ENCODE measurements at places on chromosomes 6 and 20. TPM values are rescaled to one million over a fixed set of nuclear protein-coding genes. Genes with fewer than 3 reads are reported as not detected.

The RIPOR2 gene
- 55.5 TPM for total RNA-seq

The RRAGD gene
- total RNA-seq, result 7.8 TPM

The KCNK5 gene
- 18.6 TPM for total RNA-seq

The PACRG gene
- total RNA-seq, result 5.7 TPM

The RAET1L gene
- not detected for total RNA-seq

The SIRPG gene
- under 0.01 TPM for total RNA-seq

The TRIM10 gene
- under 0.01 TPM for total RNA-seq

The CRISP2 gene
- under 0.01 TPM for total RNA-seq

The EEF1E1 gene
- 12.7 TPM for total RNA-seq

The SPINT3 gene
- total RNA-seq, result not detected

The GSTA2 gene
- total RNA-seq, result not detected

The CST2 gene
- not detected for total RNA-seq

- no peak for DNase-seq
These were observed 70.0 kb upstream of the TOP1 start for GRCh38 chr20:40958598-40958997.

- DNase-seq, result no peak
These were observed 86.9 kb downstream of the QKI start for GRCh38 chr6:163501439-163501838.

- no peak for DNase-seq
These were observed 8.2 kb upstream of the NTSR1 start for GRCh38 chr20:62700261-62700930.

DNA sequence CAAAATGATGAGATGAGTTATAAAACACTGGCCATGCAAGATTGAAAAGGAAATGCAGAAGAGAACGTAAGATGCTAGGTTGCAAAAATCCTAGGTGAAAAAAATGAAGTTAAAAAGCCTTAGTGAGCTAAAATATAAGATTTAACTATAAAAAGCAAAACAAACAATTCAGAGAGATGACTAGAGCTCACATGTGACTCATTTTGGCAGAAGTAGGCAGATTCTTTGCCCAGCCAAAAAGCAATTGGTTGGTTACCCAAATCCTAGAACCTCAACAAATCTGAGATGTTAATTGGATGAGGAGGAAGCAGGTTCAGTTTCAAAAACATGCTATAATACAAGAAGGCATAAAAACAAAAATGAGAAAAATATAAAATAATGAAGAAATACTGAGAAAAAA lies 249.1 kb downstream of the OGFRL1 start:
- DNase-seq, result no peak

- no peak for DNase-seq
These were observed 7.0 kb downstream of the CPXM1 start for GRCh38 chr20:2793471-2793870.

- no peak for DNase-seq
These were observed 5.3 kb downstream of the SS18L1 start for GRCh38 chr20:62148908-62149314.

- DNase-seq, result no peak
These were observed 223.6 kb downstream of the TTLL2 start for GRCh38 chr6:167548451-167548850.

DNA sequence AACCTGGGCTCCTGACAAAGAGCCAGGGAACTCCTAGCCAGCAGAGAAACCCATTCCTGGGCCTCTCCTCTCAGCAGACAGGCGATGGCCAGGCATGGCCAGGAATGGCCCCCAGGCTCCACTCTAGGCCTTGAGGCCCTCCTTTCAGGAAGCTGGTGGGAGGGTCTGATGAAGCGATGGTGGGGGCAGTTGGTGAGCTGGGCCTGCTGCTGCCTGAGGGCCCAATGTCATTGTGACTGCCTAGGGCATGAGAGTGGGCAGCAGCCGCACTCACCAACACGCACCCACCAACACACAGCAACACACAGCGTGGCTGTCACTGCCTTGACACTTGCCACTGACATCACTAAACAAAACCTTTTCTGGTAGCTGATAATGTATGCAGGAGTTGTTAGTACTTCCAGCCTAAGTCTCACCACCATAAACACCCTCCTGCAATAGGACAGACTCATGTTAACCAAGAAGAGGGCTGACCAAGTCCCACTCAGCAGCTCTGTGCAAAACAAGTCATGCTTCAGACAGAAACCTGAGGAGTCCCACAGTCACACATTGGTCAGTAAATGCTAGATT lies 69.3 kb downstream of the ABHD12 start:
- no peak for DNase-seq

- DNase-seq, result no peak
These were observed 28.4 kb upstream of the FRMD1 start for GRCh38 chr6:168107191-168107983.

DNA sequence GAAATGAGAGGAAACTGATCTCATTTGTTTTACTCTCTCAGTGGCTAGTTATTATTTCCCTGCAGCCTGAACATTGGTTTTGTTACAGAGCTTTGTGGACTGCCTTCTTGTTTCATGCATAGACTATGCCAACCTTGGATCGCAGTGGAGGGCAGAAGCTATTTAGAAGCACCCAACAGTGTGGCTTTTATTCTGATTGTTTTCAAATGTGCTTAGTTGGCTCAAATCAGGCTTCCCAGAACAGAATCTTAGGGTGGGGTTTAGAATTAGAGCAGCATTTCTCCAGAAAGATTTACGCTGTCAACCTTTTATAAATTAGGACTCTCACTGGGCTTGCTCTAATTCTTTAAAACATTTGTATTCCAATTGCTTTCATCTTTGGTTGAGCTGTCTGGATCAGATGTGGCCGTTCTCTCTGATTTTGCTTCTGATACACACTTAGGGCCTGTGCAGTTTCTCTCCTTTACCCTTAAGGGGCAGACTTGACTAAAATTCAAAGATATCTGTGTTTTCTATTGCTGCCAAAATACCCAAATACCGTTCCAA lies 210.3 kb downstream of the BCKDHB start:
- DNase-seq, result no peak

DNA sequence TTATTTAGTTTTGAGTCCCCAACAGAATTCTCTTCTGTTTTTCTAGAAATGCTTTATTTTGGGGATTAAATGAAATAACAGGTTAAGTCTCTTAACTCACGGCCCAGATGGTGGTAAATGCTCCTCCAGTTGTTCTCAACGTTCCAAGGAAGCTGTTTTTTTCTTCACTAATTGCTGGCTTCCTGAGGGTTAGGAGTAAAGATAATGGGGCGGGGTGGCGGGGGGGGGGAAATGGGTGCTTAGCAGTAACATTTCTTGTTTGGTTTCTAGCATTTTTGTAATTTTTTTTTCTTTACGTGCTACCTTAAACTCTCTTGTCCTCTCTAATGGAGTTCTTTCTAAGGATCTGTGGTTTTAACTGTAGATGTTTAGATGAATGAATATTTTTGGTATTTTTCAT lies 2.2 kb downstream of the SRSF3 start:
- no peak for DNase-seq

DNA sequence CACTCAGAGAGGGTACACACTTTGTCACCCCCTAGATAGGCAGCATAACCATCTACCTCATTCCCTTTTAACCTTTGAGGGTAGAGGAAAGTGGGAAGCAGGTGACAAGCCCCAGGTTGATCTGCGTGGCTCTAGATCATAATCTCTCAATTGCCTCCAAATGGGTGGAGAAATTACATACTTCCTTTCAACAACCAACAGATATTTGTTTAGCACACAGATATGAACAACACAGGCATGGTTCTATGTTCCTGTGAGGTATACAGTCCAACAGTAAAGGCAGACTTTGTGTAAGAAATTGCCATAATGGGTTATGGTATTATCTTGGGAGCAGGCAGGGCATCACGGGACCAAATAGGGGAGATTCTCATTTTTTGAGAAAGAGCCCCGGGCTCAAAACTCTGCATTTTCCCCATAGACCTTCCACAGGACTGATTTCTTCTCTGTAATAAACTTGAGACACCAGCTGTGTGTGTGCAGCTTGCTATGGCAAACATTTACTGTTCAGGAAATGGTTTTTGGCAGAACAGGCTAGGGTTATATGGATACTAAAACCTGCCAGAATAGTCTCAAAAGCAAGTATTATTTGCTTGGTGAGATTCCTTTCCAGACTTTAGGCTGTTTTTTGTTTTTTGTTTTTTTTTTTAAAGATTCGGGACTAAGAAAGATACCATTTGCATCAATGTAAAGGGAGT lies 126.2 kb downstream of the CD164 start:
- DNase-seq, result no peak

DNA sequence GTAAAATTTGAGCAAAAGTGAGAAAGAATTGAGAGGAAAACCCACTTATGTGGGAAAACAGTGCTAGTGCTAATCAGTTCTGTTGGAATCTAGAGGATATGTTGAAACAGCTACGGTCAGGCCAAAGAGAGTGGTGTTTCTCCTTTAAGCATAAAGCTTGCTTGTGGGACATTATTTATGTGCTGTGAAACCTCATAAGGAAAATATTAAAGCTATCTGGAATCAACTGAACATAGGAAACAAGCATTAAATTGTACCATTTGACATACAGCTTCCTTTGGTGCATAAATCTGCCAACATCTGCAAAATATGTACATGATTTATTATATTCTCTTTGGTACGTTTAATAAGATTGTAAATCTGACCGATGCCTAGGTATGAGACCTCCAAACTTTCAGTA lies 182.5 kb upstream of the PDE10A start:
- no peak for DNase-seq

GRCh38 chr6:7236306-7237209 lies 76.4 kb downstream of the SSR1 start:
- DNase-seq, result no peak

- DNase-seq, result no peak
These were observed 419.9 kb downstream of the HAO1 start for GRCh38 chr20:7520361-7520760.

GRCh38 chr20:36808317-36809257 lies 35.0 kb upstream of the DSN1 start:
- peak; percentile 37 for DNase-seq

DNA sequence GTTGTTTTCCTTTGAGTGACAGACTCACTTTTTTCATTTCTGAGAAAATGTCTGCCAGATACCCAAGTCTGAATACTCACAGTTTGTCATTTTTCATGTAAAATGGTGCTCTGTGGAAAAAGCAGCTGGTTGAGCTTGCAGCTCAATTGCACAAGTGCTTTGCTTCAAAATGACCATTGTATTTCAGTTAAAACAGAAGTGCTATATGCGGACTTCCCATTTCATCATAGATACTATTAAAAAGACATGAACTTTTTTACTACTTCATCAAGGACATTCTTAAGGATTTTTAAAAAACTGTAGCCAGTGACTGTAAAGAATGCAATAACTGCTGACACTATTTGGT lies 61.5 kb downstream of the KCNS1 start:
- DNase-seq, result no peak

- peak; percentile 81 for DNase-seq
These were observed 3.5 kb downstream of the MYLK2 start for GRCh38 chr20:31822421-31823330.

- DNase-seq, result peak; percentile 48
These were observed 227.0 kb upstream of the MARCKS start for GRCh38 chr6:113629975-113630737.

GRCh38 chr6:53112404-53112803 lies 36.2 kb downstream of the GCM1 start:
- no peak for DNase-seq

GRCh38 chr6:167467793-167468431 lies 143.0 kb downstream of the TTLL2 start:
- DNase-seq, result no peak

DNA sequence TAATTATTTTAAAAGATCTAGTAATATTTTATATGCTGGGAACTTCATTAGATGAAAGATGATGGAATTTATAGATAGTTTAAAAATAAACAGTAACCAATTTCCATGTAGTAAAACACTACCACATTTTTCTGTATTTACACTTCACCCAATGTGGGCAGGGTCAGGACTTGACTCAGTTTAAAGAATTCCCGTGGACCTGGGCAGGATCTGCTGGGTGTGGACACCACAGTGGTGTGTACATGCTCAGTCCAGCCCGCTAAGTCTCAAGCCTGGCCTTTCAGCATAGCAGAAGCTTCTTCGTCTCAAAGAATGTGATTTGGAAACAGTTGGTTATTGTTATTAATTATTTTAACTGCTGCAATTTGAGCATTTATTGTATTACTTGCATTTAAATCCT lies 364.2 kb downstream of the SYNE1 start:
- DNase-seq, result no peak

GRCh38 chr6:26330859-26331217 lies 34.2 kb upstream of the BTN3A2 start:
- DNase-seq, result no peak

GRCh38 chr6:44960898-44961297 lies 367.2 kb upstream of the RUNX2 start:
- DNase-seq, result no peak

- DNase-seq, result no peak
These were observed 1.8 kb downstream of the PLA2G7 start for GRCh38 chr6:46733341-46733801.
